GOT3 (cell line): ENCODE measurements at places on chromosomes 7 and 10.

- DNase-seq, result no peak
Measured at GRCh38 chr10:6936931-6937330, 356.9 kb upstream of the PRKCQ start.

DNA sequence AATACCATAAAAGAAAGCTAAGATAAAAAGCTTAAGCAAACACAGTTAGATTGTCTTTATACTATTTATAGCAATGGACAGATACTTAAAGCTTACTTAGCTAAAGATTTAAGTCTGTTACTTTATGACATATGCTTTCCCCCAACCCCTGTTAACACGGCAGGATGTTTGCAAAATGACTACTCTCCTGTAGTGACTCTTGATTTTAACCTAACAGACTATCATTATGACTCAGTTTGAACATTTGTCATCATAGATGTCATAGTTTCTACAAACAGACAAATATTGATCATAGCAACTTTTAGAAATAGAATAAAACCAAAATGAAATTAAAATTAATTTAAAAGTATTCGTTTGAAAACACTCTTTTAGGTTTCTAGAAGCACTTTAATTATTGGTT lies 7.8 kb upstream of the COMMD3 start:
- DNase-seq, result no peak

GRCh38 chr7:137146552-137147337 lies 196.8 kb downstream of the PTN start:
- DNase-seq, result no peak

- no peak for DNase-seq
Measured at GRCh38 chr7:141150465-141150864, 76.6 kb downstream of the TMEM178B start.

DNA sequence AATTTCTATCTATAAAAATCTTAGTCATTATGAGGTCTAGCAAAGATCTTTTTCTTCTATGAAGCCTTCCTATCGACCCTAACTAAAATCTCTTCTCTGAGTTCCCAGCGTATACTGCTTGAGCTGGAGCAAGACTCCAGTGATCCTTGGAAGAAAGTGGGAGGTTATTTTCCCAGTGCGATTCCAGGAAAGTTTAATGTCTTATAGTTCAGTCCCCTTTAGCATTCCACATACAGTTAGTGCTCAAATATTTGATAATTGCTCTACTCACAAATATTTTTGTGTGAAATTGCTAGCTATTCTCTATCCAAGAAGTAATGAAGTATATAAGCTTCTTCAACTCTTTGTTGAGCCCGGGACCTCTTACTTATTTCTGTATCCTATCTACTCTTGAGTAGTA lies 47.7 kb downstream of the ZEB1 start:
- DNase-seq, result no peak

DNA sequence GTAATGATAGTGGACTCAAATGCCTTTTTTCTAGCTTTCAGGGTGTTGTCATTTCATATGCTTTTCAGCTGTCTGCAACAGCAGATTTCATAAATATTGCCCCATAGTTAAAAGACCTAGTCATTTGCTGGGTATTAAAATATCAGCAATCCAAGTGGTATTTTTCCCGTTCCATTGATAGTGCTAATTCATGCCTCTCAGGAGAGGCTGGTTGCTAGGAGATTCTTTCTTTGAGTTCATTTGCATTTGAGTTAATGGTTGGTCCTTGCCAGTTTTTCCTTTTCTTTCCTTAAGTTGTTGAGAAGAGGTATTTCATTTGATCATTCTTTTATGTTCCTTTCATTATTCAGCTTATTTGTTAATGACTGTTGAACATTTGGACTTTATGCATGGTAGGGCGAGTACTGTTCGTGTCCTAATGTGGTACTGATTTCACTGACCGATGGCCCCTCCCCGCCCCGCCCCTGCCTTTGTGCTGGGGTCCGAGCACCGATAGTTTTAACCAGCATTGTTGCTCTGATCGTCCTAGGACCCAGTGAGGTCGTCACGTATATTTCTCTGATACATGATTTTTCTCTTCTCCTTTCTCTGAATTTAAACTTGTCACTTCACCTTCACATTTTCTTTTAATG lies 128.6 kb downstream of the CCNY start:
- DNase-seq, result no peak

DNA sequence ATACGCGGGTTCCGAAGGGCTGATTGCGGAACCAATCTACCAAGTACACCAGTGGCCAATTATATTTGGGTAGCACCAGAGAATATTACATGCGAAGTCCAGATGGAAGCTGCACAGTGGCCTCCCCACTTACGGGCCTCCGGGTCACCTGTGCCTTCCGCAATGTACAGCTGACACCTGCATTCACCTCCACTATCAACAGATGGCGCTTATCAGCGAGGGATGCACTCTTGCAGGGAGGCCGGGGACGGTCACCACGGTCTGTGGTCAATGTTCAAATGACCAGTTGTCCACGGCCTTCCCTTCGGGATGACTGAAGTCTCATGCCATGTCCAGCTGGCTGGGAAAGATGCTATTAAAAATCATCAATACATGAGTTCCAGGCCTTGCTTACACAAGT lies 47.6 kb downstream of the SLIT1 start:
- DNase-seq, result no peak

DNA sequence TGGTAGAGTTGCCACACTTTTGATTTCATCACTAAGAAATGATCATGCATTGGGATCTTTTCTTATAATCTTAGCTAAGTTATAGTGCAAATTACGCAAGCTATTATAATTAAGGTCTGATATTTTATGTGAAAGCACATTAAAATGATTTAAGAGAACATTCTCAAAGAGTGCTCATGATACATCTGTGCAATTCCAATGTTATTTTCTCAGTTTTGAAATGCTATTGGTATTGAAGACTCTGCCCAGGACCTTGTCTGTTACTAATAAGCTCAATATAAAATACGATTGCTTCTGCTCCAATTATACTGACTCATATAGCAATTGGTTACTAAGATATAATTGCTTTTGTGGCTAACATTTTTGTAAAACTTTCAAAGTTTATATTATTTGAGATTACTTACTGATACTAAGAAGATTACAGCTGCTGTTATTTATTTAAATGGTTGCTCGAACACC lies 180.9 kb downstream of the ADAM12 start:
- DNase-seq, result no peak

DNA sequence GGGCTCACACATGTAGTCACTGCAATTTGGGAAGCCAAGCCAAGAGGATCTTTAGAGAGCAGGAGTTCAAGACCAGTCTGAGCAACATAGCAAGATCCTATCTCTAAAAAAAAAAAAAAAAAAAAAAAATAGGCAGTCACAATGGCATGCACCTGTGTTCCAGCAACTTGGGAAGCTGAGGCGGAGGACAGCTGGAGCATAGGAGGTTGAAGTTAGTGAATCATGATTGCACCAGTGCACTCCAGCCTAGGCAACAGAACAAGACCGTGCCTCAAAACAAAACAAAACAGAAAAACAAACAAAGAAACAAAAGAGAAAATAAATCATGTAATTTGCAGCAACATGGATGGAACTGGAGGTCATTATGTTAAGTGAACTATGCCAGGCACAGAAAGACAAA lies 33.6 kb upstream of the BICC1 start:
- DNase-seq, result no peak
